GM06990 (cell line): ENCODE measurements at places on chromosomes 5 and 9.

GRCh38 chr5:171226096-171226754, 82.8 kb upstream of the TLX3 start:
- DNase-seq: no peak

DNA sequence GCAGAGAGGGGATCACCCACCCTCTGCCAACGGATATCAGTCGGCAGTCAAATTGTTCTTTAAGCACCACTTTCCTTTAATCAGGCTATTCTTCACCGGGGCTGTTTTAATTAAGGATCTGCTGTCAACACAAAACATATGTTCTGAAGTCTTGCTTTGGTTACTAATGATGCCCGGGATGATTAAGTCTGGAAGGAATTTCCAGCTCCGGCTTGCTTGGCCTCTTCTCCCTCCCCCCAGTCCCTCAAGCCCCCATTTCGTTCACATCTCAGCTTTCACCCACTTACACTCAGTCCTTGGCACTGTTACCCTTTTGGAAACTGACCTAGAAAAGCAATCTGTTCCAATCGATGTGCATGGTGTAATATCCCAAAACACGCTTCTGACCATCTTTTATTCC, 74.7 kb downstream of the MSX2 start:
- DNase-seq: no peak

DNA sequence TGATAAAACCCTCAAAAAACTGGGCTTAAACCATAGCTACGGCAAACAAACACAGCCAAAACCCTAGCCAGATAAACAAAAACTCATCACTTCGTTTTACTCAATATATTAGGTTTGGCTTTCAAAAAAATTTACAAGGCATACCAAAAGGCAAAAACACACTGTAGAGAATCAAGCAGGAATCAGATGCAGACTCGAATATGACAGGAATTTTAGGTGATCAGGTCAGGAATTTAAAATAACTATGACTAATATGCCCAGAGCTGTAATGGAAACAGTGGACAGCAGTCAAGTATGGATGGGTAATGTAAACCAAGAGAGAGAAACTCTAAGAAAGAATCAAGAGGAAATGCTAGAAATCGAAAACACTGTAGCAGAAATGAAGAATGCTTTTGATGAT, 26.5 kb upstream of the DOCK2 start:
- no peak for DNase-seq

DNA sequence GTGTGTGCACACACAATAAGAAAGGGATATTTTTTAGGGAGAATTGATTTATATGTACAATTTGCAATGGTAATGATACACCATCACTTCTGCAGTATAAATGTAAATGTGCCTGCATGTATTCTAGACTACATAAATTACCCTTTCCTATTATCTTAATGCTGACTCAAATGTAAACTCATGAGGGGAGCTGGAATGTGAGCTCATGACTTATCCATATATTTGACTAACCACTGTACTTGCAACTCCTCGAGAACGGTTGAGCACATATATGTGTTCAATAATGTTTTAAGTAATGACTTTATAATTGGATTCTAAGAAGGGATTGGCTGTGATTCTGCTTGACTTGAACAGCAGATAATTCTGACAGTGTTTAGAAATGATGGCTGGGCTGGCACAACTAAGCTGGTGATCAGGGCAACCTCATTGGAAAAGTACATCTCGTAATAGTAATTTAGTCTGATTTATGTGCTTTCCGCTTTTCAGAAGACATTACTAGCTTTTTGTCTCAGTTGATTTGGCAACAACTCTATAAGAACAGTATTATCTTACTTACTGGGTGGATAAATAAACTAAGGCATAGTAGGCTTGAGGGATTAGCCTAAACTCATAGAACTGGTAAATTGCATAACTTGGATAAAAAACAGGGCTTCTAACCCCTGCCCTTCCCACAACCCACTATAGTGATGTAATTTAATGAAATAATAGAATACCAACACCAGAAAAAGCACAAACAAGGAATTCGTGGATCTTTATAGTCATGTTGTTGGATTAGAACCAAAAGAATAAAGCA, 130.2 kb upstream of the SPEF2 start:
- DNase-seq: no peak

- DNase-seq: no peak
These were observed 14.7 kb upstream of the SFXN1 start for GRCh38 chr5:175463641-175464040.

DNA sequence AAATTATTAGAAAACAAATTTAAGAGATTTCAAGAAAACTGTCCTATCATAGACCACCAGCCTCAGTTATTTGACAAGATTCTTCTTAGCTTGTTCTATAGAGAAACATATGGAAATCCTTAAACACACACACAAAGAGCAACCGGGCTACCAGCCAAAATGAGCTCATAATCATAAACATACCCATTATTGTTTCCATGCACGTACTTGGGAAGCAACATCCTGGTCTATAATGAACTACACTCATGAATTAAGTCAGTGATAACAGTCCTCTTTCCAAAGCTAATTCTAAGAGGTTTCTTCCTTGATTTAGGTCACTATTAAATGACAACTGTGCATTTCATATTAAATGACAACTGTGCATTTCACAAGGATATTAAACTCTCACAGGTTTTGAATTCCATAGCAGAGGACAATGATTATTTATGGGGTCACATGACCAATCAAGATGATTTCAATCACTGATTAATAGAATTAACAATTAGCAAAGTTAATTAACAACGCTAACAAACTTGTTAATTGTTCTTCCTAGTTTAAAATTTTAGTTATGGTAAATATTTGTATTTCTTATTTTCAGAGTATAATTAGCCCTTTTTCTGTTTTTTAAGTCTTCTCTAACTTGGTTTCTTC, 77.0 kb downstream of the OXCT1 start:
- no peak for DNase-seq

GRCh38 chr5:95406426-95407090, 15.4 kb downstream of the FAM81B start:
- DNase-seq: no peak

DNA sequence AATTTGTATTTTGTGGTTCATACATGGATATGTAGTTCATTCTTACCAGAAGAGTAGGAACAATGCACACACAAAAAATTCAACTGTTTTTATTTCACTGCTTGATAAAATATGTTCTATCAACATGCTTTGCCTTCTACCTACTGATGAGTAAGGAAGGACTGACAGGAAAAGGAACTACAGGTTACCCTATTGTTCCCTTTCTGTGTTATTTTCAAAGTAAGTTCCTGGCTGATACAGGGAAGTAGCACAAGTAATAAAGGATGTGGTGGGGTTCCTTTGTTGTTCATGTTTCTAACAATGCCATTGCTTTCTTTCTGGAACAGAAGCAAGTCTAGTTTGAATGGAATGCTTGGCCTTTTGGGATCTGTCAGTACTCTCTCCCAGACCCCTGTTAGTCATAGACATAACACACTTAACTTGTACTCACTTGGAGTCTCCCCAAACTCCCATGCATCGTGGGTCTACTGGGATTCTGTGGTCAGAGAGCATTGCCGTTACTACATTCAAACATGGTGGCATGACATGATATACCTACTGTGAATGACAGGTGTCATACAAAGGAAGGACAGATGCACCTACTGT, 20.2 kb upstream of the ALDOB start:
- DNase-seq: no peak
